Upper lobe of right lung (tissue), 1 donor: ENCODE measurements at places on chromosomes 1 and 21. TPM values are rescaled to one million over a fixed set of nuclear protein-coding genes. Genes with fewer than 3 reads are reported as not detected.
A peak's percentile ranks its signal among the peaks of the same experiment; 100 is the strongest.

The CFAP107 gene
- not detected for total RNA-seq

The AMY1B gene
- 4.1 TPM for total RNA-seq

GRCh38 chr1:95116580-95117206 lies 462 bp upstream of the TLCD4 start:
- H3K4me3 ChIP-seq = peak overlapping the region; percentile 63
- peak; percentile 73 for DNase-seq
- peak overlapping the region; percentile 68 for H3K27ac ChIP-seq
- peaks cover 4% of the 10 kb centered on the region for H3K27me3 ChIP-seq
- H3K4me1 ChIP-seq = peaks cover 7% of the 10 kb centered on the region

DNA sequence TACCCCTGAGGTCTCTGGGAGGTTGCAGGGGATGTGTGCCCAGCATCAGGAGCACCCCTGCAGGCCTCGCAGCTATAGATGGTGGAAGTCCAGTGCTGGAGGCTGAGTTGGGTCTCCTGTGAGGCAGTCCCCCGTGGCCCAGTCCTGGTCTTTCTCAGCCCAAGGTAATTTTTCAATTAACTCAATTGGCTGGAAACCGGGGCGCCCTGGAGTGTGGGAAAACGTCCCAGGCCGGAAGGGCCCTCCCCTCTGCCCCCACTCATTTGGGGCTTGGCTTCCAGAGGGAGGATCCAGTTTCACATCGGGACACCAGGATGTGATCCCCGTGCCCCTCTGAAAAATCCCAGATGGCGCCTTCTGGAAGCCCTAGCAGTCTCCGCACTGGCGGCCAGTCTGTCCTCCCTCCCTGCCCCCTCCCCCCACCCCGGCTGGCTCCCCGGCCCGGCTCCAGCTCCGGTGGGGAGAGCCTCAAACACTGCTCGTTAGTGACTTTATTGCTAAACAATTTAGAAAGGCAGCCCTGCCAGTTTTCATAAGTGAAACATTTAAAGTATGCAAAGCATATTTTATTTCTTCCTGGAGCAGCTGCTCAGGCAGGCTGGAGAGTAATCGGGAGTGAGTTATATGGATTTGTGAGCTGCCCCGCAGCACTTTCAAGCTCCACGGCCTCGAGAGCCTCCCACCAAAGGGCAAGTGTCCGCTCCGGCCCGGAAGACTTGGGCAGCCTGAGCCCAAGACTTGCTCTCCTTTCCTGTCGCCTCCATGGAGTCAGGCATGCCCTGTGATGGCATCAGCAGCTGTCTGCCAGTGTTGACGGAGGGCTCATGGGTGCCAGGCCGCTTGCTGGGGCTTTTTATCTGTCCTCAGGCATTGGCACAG lies 208.2 kb upstream of the TMEM51 start:
- peaks cover 32% of the 10 kb centered on the region for H3K4me1 ChIP-seq
- H3K4me3 ChIP-seq = peak overlapping the region; percentile 36
- H3K36me3 ChIP-seq = no peaks in the 10 kb centered on the region
- no peaks in the 10 kb centered on the region for H3K27me3 ChIP-seq
- H3K27ac ChIP-seq = peak overlapping the region; percentile 87

- no peak for DNase-seq
- no peaks in the 10 kb centered on the region for H3K27me3 ChIP-seq
- H3K4me3 ChIP-seq = no peak overlapping the region
- H3K27ac ChIP-seq = no peak overlapping the region
- no peaks in the 10 kb centered on the region for H3K4me1 ChIP-seq
- H3K36me3 ChIP-seq = no peaks in the 10 kb centered on the region
Measured at GRCh38 chr1:202843081-202843480, 32.3 kb downstream of the PCAT6 start.

GRCh38 chr1:218433744-218434143 lies 88.6 kb downstream of the TGFB2 start:
- no peak for DNase-seq
- H3K36me3 ChIP-seq = no peaks in the 10 kb centered on the region
- no peak overlapping the region for H3K27ac ChIP-seq
- no peaks in the 10 kb centered on the region for H3K27me3 ChIP-seq
- peaks cover 4% of the 10 kb centered on the region for H3K4me1 ChIP-seq

DNA sequence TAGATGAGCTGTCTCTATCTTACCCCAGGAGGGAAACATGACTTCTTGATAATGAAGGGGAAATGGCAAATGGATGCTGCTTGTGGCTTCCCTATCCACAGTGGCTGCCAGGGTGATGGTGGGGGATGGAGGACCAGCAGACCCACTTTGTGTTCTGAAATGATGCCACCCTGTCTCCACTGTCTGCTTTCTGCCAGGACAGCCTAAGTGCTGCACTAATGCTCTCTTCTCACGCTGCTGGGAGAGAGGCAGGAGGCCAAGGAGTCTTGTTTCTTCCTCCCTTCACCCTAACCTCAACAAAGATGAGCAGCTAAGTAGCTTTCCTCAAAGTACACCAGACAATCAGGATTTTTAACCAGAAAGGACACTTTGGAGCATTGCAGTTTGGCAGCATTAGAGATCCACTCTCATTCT lies 36.6 kb downstream of the XCL1 start:
- H3K36me3 ChIP-seq = no peaks in the 10 kb centered on the region
- peaks cover 4% of the 10 kb centered on the region for H3K4me1 ChIP-seq
- no peak overlapping the region for H3K4me3 ChIP-seq
- no peak for DNase-seq

GRCh38 chr1:47703981-47704596 lies 266.2 kb downstream of the FOXD2 start:
- H3K4me1 ChIP-seq = peaks cover 6% of the 10 kb centered on the region
- no peaks in the 10 kb centered on the region for H3K36me3 ChIP-seq
- DNase-seq = no peak
- H3K27me3 ChIP-seq = peaks cover 24% of the 10 kb centered on the region

DNA sequence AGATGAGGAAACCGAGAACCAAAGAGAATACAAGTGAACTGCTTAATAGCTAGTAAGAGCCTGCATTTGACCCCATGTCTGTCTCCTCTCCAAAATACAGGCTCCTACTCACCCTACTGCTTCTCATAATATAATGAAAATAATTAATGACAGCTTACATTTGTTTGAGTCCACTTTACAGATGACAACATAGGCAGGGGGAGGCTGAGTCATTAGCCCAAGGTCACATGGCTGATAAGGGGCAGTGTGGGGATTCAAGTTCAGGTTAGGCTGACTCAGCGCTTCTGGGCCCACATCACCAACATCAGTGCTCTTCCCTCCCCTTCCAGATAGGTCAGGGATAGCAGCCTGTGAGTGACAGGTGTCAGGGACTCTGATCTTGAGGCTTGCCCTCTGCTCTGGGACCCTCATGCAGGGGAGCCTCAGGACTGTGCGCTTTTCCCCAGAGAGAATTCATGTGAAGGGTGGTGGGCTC lies 16.2 kb downstream of the AZIN2 start:
- H3K4me3 ChIP-seq = no peak overlapping the region
- H3K36me3 ChIP-seq = no peaks in the 10 kb centered on the region
- no peak for DNase-seq
- no peaks in the 10 kb centered on the region for H3K27me3 ChIP-seq
- H3K27ac ChIP-seq = no peak overlapping the region

The P3R3URF gene
- total RNA-seq = not detected

- no peak overlapping the region for H3K4me3 ChIP-seq
- H3K27ac ChIP-seq = no peak overlapping the region
- H3K36me3 ChIP-seq = no peaks in the 10 kb centered on the region
- no peaks in the 10 kb centered on the region for H3K27me3 ChIP-seq
Measured at GRCh38 chr21:14617040-14617393, 70.9 kb upstream of the SAMSN1 start.

GRCh38 chr1:30778154-30778978 lies 20.8 kb upstream of the LAPTM5 start:
- DNase-seq = no peak
- no peak overlapping the region for H3K27ac ChIP-seq
- no peaks in the 10 kb centered on the region for H3K27me3 ChIP-seq
- H3K4me3 ChIP-seq = no peak overlapping the region
- peaks cover 11% of the 10 kb centered on the region for H3K4me1 ChIP-seq

DNA sequence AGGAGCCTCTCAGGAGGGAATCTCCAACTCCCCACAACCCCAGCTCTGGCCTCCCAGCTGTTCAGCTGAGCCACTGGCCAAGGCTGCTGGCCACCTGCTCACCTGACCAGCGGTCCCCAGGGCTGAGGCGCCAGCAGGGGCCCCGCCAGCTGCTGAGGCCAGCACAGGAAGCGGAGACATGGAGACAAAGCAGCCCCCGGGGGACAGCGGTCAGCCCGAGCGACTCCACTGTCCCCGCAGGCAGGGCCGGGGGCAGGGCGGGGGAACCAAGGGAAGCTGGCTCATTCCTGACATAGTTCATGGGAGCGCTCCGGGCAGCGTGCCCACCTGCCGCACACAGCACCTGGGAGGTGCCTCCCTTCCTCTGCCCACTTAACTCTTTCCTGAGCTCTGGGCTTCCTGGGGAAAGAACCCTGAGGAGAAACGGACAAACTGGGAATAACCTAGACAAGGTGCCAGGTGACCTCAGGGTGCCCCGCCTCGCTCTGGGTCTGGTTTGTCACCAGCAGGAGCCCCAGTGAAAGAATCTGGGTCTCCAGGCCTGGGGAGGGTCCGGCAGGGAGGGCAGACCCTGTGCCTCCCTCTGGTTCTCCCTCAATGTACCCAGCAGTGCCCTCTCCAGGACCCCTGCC lies 10.7 kb downstream of the EPHA2 start:
- no peaks in the 10 kb centered on the region for H3K27me3 ChIP-seq
- H3K27ac ChIP-seq = peak overlapping the region; percentile 84
- DNase-seq = peak; percentile 95
- peaks cover 66% of the 10 kb centered on the region for H3K4me1 ChIP-seq
- peaks cover 29% of the 10 kb centered on the region for H3K36me3 ChIP-seq

The LRRC7 gene
- total RNA-seq = not detected

- H3K4me3 ChIP-seq = no peak overlapping the region
- no peaks in the 10 kb centered on the region for H3K27me3 ChIP-seq
- H3K4me1 ChIP-seq = peaks cover 4% of the 10 kb centered on the region
- H3K27ac ChIP-seq = no peak overlapping the region
Measured at GRCh38 chr1:152003846-152004442, 10.3 kb upstream of the S100A10 start.

- H3K4me1 ChIP-seq = no peaks in the 10 kb centered on the region
- H3K36me3 ChIP-seq = no peaks in the 10 kb centered on the region
- H3K27me3 ChIP-seq = no peaks in the 10 kb centered on the region
Measured at GRCh38 chr1:48202030-48202752, 20.3 kb upstream of the SLC5A9 start.

The SAMSN1 gene
- total RNA-seq = 18.2 TPM

- no peaks in the 10 kb centered on the region for H3K36me3 ChIP-seq
- H3K4me3 ChIP-seq = no peak within 1 kb of the TSS
- H3K27me3 ChIP-seq = peaks cover 5% of the 10 kb centered on the region
- H3K4me1 ChIP-seq = no peaks in the 10 kb centered on the region
- no peak within 1 kb of the TSS for H3K27ac ChIP-seq
- DNase-seq = no peak
Measured at GRCh38 chr21:39867198-39867650, at the start of gene PCP4. Gene PCP4, plus strand, starts transcription at chr21:39867438. Its CDS starts 64 bp downstream, at chr21:39867502.

The AMPD1 gene
- total RNA-seq = not detected

DNA sequence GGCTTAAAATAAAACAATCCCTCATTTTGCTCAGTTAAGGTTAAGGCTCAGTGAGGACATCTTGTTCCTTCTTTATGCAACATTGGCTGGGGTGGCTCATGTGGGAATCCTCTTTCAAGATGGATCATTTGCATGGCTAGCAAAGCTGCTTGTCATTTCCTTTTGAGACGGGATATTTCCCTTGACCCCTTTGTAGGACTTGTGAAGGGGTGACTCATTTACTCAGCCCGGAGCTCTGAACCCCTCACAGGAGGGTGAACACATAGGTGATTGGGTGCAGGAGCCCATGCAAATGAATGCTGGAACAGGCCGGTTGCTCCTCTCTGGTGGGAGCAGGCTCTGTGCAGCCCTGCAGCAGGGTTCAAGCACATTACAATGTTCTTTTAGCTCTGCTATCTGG lies 15.8 kb upstream of the C8A start:
- DNase-seq = no peak
- H3K4me3 ChIP-seq = no peak overlapping the region
- H3K36me3 ChIP-seq = no peaks in the 10 kb centered on the region
- no peak overlapping the region for H3K27ac ChIP-seq

The TCEANC2 gene
- total RNA-seq = 4.7 TPM

DNA sequence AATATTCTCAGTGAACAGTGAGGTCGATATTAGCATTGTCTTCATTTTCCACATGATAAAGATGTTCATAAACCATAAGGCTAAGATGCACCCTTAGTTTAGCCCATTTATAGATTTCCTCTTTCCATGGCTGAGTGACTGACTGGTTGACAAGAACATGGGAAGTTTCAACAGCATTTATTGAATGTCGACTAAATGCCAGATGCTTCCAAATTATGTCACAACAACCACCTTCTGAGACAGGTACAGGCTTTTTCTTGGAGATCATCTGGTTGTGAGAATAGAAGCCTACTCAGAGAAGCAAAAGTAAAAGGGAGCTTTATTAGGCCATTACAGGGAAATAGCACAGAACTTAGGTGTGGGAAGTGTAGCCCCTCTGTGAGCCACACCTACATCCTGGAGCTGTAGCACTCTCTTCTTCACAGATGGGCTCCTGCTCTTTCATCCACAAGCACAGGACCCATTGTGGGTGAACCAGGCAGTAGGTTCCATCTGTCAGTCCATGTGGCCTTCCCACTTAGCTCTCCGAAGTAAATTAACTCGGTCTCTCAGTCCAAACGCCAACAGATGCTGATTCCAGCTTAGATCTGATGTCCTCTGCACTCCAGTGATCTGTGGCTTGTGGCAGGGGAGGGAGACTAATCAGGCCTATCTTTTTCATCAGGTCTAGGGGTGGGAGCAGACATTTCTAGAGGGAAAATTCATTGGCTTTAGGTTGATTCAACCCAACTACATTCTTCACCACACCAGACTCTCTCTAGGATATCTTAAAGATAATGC lies 14.3 kb downstream of the ATP2B4 start:
- DNase-seq = no peak
- no peak overlapping the region for H3K27ac ChIP-seq
- H3K27me3 ChIP-seq = no peaks in the 10 kb centered on the region
- H3K36me3 ChIP-seq = no peaks in the 10 kb centered on the region
- H3K4me1 ChIP-seq = peaks cover 53% of the 10 kb centered on the region

The BRINP3 gene
- total RNA-seq = 1.2 TPM

The SH3D21 gene
- total RNA-seq = 10.2 TPM

GRCh38 chr1:245807306-245807705 lies 652.5 kb downstream of the KIF26B start:
- peak overlapping the region; percentile 58 for H3K27ac ChIP-seq
- H3K27me3 ChIP-seq = no peaks in the 10 kb centered on the region
- no peaks in the 10 kb centered on the region for H3K36me3 ChIP-seq
- H3K4me1 ChIP-seq = peaks cover 4% of the 10 kb centered on the region

The OR2M4 gene
- total RNA-seq = not detected

DNA sequence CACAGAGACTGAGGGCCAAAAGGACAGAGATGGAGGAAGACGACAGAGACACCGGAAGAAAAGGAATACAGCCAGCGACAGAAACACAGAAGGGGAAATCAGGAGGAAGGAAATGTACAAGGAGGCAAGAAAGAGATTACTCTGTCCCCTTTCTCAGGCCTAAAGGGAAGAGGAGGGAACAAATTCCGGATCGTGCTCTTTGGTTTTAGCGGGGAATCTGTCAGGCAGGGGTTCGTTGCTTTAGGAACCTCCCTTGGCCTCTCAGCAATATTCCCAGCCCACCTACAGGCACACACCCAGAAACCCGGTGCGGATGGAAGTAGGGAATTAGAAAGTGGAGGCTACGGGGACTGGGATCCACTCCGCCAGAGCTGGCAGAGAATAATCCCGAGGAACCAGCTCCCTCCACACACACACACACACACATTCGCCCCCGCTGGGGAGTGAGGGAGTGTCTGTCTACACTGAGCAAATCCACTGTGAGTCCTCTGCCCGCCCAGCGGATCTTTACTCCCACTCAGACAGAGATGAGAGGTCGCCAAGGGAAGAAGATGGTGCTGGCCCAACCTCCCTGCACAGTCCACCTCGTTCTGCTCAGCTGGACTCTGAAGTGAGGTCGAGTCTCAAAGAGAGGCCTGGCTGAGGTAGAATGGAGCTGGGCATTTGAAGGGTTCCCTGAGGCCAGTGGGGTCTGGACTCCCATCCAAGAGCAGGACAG lies 5.7 kb downstream of the TAL1 start:
- no peak for DNase-seq
- no peaks in the 10 kb centered on the region for H3K36me3 ChIP-seq
- peak overlapping the region; percentile 36 for H3K4me3 ChIP-seq
- H3K4me1 ChIP-seq = peaks cover 10% of the 10 kb centered on the region
